SK-MEL-5 (cell line): ENCODE measurements at places on chromosomes 11 and 22. TPM values are rescaled to one million over a fixed set of nuclear protein-coding genes. Genes with fewer than 3 reads are reported as not detected.

DNA sequence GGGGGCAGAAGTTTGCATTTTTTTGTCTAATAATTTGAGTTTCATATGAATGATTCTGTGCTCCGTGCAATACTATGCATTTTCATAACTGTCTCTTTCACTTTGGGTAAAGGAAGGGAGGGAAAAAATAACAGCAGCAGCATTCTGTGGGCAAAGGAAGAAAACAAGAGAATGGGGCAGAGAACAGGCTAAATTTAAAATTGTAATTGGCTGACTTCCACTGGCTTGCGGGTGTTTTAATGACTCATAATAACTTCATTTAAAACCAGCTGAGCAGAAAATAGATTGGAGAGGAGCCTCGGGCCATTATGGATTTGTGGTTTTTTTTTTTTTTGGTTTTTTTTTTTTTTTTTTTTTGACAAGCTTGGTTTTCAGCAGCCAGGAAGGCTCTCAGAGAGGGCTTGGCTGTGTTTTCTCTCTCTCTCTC is 107.4 kb downstream of the ZBTB16 start:
- peak; percentile 78 for DNase-seq

GRCh38 chr11:58121096-58121495 is 4.2 kb downstream of the OR9I1 start:
- no peak for DNase-seq

DNA sequence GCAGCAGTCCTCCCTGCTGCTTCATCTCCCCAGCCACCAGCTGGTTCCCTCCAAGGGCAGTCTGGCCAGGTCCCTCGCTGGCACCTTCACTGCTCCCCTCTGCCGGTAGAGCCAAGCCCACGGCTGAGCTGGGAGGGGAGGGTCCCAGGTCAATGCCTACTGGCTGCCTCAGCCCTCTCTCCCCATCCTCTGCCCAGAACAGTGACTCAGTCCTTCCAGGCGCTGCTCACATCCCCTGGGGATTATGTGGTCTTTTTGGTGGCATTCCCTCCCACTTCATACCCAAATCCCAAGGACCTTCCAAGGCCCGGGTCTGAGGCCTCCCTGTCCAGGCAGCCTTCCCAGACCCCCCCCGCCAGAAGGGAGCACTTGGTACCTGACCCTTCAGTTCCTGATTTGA is 44.9 kb downstream of the WNT7B start:
- no peak for DNase-seq

DNA sequence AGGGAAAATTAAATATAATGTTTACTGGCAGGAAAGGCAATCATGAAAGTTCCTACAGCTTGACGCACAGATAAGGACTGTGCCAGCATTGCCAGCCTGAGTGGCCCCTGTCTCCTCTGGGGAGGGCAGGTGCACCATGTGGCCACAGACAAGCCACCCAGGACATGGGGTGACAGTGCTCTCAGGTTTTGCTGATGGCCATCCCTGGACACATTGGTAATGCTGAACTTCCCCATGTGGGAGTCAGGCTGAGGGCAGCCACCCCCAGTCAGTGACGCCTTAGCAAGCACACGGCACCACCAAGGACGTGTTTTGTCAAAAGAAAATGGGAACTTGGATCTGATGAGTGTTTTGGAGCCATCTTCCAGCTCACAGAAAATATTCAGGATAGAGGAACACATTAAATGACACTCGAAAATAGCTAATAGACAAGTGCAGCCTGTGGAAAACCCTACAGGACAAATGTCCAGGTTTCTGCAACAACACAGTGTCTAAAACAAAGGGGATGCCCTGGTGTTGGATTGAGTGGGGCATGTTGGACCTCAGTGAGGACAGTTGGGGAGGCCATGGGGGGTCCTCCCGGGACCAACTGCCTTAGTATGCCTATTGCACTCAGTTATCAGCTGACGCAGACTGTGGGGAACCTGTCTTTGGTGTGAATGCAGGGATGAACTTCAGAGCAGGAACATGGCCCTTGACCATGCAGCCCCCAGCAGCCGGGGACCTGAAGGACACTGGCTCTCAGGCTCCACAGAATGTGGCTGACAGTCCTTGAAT is 1450.5 kb downstream of the BRD1 start:
- no peak for DNase-seq

DNA sequence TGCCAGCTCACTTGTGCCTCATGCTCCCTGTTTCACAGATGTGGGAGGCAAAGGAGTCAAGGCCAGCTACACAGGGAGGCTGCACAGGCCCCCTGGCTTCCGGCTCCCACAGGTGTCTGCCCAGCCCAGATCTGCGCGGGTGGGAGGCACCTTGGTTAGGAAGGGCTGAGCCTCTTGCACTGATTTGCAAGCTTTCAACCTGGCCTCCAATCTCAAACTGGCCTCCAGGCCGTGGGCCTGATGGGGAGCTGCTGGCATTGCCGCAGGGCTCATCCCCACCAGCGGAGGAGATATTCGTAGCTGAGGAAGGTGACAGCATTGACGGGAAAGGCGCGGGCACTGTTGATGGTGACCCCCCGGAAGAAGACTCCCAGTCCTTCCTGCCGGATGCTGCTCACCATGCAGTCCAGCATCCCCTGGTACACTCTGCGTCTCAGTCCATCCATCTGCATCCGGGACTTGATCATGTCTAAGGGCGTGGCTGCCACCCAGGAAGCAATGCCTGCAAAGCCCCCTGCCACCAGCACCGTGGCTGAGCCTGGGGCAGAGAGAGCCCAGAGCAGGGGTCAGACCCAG is 6.2 kb downstream of the SLC25A45 start:
- no peak for DNase-seq

DNA sequence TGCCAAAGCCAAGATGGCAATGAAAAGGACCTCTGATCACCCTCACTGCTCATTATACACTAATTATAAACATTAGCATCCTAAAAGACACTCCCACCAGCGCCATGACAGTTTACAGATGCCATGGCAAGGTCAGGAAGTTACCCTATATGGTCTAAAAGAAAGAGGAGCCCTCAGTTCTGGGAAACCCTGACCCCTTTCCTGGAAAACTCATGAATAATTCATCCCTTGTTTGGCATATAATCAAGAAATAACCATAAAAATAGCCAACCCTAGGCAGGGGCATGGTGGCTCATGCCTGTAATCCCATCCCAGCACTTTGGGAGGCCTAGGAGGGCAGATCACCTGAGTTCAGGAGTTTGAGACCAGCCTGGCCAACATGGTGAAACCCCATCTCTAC is 12.7 kb upstream of the CAPN5 start:
- DNase-seq: no peak

DNA sequence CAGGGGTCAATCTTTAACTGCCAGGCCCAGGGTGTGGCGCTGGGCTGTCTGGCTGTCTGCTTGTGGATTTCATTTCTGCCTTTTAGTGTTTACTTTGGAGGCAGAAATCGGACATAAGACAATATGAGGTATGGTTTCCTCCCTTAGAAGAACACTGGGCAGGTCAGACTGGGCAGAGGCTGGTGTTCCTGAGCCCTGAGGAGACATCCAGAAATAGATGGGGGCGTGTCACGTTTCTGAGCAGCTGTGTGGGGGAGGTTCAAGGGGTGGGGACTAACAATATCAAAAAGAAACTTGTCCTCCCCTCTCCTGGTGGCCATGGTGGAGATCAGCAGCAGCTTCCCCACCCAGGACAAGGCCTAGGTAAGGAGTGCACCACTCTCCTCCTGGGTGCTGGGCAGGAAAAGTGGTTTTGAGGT is at the start of gene ART1:
Gene ART1, plus strand, starts transcription at position 312 of the 419 bp plus-strand sequence. CDS start 14,086 bp downstream, outside the sequence.
- DNase-seq: peak; percentile 40

DNA sequence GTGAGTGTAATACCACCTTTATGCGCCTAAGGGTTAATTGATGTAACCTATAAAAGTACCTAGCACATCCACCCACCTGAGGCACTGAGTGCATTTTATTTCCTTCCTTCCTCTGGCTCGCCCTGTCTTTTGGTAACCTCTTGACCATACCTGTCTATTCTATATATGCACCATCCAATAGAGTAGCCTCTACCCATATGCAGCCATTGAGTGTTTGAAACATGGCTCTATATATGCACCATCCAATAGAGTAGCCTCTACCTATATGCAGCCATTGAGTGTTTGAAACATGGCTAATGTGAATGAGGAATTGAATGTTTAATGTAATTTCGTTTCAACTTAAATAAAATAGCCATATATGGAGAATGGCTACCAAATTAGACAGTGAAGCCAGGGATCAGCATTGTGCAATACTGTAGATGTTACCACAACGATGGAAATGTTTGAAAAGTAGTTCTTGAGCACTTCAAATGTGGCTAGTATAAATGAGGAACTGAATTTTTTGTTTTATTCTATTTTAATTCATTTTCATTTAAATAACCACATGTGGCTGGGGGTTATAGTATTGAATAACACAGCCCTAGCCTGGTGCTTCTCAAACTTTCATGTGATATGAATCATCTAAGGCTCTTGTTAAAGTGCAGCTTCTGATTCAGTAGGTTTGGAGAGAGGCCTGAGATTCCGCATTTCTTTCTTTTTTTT is 33.8 kb downstream of the SLC35F2 start:
- no peak for DNase-seq

DNA sequence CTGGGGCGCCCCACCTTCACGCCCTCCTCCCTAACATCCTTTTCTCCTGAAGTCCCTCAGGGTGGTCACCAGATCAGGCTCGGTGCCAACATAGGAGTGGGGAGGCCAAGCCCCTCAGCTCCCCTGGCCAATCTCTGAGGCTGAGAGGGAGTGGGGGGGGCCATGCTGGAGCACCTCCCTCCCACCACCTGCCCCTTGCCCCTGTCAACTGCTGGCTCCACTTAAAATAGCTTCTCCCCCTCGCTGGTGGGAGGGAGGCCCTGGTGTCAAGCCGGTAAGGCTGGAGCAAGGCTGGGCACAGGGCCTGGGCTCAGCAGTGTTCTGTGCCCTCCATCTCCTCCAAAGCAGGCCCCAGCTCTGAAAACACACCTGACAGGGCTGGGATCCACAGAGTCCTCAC is 4.9 kb downstream of the PLXNB2 start:
- DNase-seq: no peak

DNA sequence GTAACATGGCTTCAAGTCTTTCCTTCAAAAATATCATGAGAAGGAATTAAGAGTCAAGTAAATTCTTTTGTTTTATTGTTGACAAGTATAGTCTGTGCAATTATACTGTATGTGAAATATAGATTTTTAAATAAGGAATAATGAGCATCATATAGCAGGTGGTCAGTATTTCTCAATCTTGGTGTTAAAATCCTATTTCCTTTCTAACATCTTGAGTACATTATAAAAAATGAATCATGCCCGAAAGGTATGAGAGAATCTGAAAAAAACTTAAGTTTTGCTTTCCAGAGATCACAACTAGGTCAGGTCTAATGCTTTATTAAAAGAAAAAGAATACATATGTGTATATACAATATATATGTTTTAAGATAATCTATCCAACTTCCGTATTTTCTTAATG is 53.1 kb downstream of the KIF18A start:
- no peak for DNase-seq

GRCh38 chr11:112255067-112255720 is 5.5 kb downstream of the PLET1 start:
- peak; percentile 36 for DNase-seq

- DNase-seq: peak; percentile 64
Measured at GRCh38 chr22:37972527-37972926, 11.8 kb downstream of the SOX10 start.

- peak; percentile 67 for DNase-seq
Measured at GRCh38 chr22:37982938-37983859, 1.2 kb downstream of the SOX10 start.

GRCh38 chr11:8871962-8872361 is 39.0 kb upstream of the AKIP1 start:
- no peak for DNase-seq

- DNase-seq: no peak
Measured at GRCh38 chr22:29108137-29108536, 35.3 kb downstream of the KREMEN1 start.

GRCh38 chr22:32818446-32819115 is 17.1 kb downstream of the TIMP3 start:
- no peak for DNase-seq

- no peak for DNase-seq
Measured at GRCh38 chr22:25449781-25450317, 114.6 kb upstream of the GRK3 start.

- no peak for DNase-seq
Measured at GRCh38 chr11:5277807-5278382, 8.2 kb upstream of the HBE1 start.

- no peak for DNase-seq
Measured at GRCh38 chr11:71179877-71180605, 72.3 kb downstream of the SHANK2 start.

- no peak for DNase-seq
Measured at GRCh38 chr11:2092956-2093412, 46.2 kb downstream of the IGF2 start.

GRCh38 chr22:32217465-32217864 is 12.6 kb upstream of the RFPL2 start:
- no peak for DNase-seq

DNA sequence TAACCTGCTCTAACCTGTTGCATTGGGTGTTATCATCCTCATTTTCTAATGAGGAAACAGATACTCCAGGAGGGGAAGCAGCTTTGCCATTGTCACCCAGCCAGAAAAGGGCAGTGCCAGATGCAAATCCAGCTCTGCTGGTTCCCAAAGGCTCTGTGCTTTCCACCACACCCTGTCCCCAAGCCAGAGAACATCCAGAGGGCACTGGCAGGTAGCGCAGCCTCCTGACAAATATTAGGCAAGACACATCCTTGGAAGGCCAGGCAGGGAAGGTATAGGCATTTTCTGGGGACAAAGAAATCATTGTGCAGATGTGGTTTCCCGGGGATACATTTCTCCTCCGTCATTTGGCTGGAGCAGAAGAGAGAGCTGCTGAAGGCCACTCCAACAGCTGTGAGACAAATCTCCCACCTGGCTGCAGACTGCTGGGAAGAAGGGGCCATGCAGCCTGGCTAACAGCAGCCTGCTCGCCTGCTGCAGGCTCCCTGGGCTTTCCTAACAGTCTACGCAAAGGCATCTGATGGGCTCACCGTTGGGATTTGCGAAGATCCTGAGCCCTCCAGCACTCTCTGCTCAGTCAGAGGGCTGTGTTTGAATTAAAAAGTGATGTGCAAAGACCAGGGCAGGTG is 93.9 kb upstream of the PITPNB start:
- DNase-seq: peak; percentile 15

- peak; percentile 78 for DNase-seq
Measured at GRCh38 chr22:44567846-44568493, 69.9 kb upstream of the RTL6 start.

- DNase-seq: peak; percentile 42
Measured at GRCh38 chr11:22169833-22170232, 23.1 kb upstream of the ANO5 start.

- DNase-seq: no peak
Measured at GRCh38 chr11:35650006-35650405, 12.6 kb upstream of the TRIM44 start.

KCNK7 gene
- total RNA-seq: not detected in 2 replicates

CARNS1 gene
- not detected in 2 replicates for total RNA-seq

GNG3 gene
- not detected in 2 replicates for total RNA-seq

CDC42BPG gene
- 1.1 and 1.6 TPM in 2 replicates for total RNA-seq

SLC1A2 gene
- total RNA-seq: 0.03 and 0.71 TPM in 2 replicates

C11orf52 gene
- total RNA-seq: not detected in 2 replicates

ACTN3 gene
- not detected in 2 replicates for total RNA-seq

ZNF214 gene
- total RNA-seq: 1.2 and 2.9 TPM in 2 replicates

WNT7B gene
- total RNA-seq: not detected in 2 replicates

MB gene
- not detected in 2 replicates for total RNA-seq

FAM89B gene
- 12.2 and 13.2 TPM in 2 replicates for total RNA-seq

MCAT gene
- 14.7 and 17.3 TPM in 2 replicates for total RNA-seq

OR4A16 gene
- not detected in 2 replicates for total RNA-seq
